Non-pigmented ciliary epithelial cell (primary cell): ENCODE measurements at places on chromosomes 11 and 22.

- no peak for DNase-seq
Measured at GRCh38 chr22:22093743-22094142, 111.2 kb upstream of the TOP3B start.

- no peak for DNase-seq
Measured at GRCh38 chr11:125946712-125947418, 1.0 kb downstream of the VSIG10L2 start.

DNA sequence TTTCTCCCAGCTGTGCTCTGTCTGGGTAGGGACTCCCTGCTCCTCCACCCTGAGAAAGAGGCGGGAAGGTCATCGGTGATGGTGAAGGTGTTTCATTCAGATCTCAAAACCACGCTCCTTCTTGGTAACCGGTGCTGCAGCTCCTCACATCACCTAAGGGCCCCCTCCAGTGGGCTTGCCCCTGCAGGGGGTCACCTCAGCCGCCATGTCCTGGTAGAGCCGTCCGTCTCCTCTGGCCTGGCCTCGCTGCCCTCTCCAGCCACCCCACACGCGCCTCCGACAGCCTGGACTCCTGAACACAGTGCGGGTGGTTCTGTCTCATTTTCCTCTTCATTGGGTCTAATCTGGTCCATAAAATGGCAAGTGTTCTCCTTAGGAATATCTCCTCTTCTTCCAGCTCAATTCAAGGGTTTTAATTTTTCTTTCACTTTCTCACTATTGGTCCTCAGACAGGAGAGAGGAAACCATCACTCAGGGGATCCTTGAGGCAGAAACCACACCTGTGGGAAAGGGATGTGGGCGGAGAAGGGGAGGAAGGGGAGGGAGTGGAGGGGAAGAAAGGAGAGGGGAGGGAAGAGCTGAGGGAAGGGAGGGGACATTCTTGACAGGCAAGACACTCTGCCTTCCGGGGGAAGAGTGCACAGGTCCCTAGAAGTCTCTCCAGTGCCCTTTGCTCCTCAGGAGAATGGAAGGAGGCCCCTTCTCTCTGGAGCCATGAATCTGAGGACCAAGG lies 1338.4 kb downstream of the TBC1D22A start:
- no peak for DNase-seq

DNA sequence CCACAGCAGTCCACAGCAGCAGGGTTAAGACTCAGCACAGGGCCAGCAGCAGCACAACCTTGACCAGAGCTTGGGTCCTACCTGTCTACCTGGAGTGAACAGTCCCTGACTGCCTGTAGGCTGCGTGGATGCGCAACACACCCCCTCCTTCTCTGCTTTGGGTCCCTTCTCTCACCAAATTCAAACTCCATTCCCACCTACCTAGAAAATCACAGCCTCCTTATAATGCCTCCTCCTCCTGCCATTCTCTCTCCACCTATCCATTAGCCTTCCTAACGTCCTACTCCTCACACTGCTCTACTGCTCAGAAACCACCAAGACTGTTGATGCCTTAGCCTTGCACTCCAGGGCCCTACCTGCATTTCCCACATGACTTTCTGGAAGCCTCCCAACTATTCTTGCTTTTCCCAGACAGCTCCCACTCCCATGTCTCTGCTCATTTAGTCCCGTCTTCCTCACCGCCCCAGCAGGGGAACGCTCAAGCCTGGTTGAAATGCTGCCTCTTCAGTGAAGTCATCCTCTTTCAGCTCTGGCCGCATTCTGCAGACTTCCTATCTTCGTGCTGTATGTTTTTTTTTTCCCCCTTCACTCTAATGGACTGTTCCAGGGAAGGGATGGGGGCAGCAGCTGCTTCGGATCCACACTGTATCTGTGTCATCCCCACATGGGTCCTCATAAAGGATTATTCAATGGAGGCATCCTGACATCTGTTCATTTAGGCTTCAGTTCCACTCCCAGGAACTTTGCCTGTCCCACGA lies 3.3 kb downstream of the IL18BP start:
- no peak for DNase-seq

GRCh38 chr11:16606784-16607674 lies 131.4 kb upstream of the C11orf58 start:
- no peak for DNase-seq

GRCh38 chr11:86034710-86035109 lies 34.2 kb downstream of the PICALM start:
- DNase-seq = no peak

- DNase-seq = no peak
Measured at GRCh38 chr22:47617186-47617585, 854.7 kb downstream of the TBC1D22A start.

DNA sequence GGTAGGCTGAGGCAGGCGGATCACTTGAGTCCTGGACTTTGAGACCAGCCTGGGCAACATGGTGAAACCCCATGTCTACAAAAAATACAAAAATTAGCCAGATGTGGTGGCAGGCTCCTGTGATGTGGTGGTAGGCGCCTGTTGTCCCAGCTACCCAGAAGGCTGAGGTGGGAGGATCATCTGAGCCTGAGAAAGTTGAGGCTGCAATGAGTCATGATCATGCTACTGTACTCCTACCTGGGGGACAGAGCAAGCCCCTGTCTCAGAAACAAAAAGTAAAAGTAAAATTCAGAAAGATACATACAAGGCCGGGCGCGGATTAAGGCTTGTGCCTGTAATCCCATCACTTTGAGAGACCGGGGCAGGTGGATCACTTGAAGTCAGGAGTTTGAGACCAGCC lies 6.3 kb downstream of the LDHAL6A start:
- DNase-seq = no peak

GRCh38 chr11:65595543-65596281 lies at the start of gene KCNK7:
Gene KCNK7 (minus strand): TSS chr11:65595800. CDS start chr11:65595772, 28 bp downstream.
- no peak for DNase-seq

GRCh38 chr22:46641811-46642266 lies 21.7 kb downstream of the GRAMD4 start:
- DNase-seq = no peak

DNA sequence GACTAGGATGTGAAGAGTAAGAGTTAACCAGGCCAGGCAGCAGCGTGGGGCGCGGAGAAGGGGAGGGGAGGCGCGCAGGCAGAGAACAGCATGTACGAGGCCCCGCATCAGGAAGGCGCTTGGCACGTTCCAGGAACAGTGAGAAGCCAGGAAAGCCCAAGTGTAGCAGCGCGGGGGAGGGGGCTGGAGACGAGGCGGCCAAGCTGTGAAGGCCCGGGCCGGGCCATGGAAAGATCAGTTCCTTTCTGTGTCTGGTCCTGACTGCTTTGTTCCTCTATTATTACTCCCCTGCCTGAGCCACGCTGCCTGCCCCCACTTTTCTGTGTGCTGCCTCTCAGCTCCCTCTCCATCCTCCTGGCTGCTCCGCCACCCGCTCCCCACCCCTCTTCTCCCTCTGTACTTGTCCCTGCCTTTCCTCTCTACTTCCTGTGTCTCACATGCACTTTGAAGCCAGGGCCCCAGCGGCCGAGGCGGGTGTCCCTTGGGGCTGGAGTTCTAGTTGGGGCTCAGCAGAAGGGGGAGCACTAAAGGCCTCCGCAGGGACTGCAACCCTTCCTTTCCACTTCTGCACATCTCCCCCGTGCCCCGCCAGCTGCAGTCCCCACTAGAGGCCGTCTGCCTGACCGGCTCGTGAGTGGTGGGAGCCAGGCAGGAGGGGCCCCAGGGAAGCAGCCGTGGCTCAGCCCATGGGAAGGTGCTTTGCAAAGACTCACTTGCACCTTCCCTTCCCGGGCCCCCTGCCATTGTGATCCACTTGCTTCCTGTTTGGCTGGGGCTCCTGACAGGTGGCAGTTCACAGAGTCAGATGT lies 63.7 kb downstream of the PRDM11 start:
- DNase-seq = no peak

- DNase-seq = peak; percentile 81
Measured at GRCh38 chr22:30044369-30044768, 35.9 kb upstream of the HORMAD2 start.

- DNase-seq = peak; percentile 4
Measured at GRCh38 chr11:6755303-6755952, 16.3 kb downstream of the OR2AG2 start.

- DNase-seq = no peak
Measured at GRCh38 chr11:46698597-46698996, 1.8 kb downstream of the ARHGAP1 start.

- no peak for DNase-seq
Measured at GRCh38 chr11:61533401-61533800, 24.9 kb downstream of the LRRC10B start.

DNA sequence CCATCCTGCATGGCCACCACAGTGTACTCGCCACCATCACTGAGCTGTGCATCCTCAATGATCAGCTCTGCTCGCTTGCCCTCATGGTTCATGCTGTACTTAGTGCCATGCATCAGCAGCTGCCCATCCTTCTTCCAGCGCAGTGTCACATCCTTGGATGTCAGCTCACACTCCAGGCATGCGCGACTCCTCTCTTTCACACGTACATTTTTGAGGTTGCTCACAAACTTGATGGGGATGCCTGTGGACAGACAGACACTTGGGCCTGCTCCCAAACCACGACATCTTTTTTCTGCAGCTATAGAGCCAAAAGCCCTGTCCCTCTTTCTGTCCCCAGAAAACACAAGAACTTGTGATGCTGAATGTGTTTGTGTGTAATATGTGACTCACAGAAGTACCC lies 10.5 kb downstream of the IGSF22 start:
- no peak for DNase-seq

DNA sequence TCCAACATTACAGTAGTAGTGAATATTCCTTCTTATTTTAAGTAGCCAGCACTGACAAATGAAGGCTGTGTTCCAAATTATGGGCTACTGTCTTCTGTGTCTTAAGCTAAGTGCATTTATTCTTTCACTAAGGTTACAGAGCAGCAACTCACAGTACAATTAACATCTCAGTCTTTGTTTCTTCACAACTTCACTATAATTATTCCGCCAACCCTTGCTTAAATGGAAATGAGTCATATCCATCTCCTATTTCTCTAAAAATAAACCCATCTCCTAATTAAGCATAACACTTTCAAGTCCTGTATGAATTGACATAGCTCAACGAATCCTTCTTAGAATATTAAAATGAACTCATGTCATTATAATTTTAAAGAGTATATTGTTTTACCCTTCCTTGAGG lies 6.7 kb downstream of the ETS1 start:
- DNase-seq = no peak

DNA sequence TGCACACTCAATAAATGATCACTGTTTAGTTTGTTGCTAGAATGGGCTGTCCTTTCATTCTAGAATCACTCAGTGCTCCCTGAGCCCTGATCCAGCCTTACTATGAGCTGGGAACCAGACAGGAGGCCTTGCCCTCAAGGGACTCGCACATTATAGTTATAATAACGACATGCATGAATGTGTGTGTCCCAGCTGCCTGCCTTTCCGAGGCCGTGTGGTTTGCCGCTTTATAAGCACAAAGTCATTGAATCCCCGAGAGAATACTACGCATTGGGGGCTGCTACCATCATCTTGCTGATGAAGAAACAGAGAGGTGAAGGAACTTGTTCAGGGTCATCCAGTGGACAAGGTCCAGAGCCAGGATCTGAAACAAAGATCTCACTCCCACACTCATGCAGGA lies 75.7 kb downstream of the NFAM1 start:
- no peak for DNase-seq

DNA sequence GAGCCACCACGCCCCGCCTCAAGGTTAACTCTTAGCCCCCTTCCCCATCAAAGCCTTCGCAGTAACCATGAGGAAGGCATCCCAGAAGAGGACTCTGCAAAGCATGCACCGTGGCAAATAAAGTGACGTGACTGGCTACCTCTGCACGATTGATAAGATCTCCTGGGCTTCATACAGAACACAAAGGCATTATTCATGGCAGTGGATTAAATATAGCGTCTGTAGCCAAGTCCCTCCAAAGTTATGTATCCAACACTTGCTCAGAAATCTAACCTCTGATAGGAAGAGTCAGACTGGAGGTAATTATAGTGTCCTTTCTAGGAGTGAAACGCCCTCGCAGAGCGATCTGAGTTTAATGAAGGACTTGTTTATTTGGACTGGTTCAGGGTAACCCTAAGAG lies 22.4 kb downstream of the CPT1A start:
- DNase-seq = no peak

DNA sequence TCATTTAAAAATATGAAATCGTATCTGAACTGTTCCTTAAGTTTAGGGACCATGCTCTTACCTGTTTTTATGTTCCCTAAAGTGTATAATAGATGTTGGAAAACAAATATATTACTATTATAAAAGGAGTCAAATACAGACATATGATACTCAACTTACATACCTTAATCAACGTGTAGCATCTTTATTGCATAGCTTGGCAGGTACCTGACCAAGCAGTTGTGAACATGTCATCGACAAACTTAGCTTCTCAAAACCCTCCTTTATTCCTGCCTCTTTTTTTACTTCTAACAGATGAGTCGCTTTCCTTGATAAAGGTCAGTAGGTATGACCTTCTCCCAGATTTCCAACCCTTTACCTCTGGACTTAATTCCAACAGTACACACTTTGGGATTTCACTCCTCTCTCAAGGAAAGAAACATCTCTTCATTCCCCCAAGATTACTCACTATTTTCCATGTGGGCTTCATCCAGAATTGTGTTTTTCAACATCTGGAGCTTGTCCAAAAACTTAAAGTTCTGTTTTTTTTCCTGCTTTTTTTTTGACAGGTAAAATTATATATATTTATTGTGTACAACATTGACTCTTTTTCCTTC lies 11.9 kb downstream of the HIPK3 start:
- no peak for DNase-seq

- DNase-seq = no peak
Measured at GRCh38 chr11:111870113-111870512, 1.3 kb downstream of the ALG9 start.

- no peak for DNase-seq
Measured at GRCh38 chr22:36367066-36367465, 20.7 kb downstream of the MYH9 start.

- peak; percentile 94 for DNase-seq
Measured at GRCh38 chr11:47004595-47005033, 68.1 kb downstream of the CSTPP1 start.

- no peak for DNase-seq
Measured at GRCh38 chr22:44639891-44640617, 62.0 kb upstream of the PRR5 start.

DNA sequence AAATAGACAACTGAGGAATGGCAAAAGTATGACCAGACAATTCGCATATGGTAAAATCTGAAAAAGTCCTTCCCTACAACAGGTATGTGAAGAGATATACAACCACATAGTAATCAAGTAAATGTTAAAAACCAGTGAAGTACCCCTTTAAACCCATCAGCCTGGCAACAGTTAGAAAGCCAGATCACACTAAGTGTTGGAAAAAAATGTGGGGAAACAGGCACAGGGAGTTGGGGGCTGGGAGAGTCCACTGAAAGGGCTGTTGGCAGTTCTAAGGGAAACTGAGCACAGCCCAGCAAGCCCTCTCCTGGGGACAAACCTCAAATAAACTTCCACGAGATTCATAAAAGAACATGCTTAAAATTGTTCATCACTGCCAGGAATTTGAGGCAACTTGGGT lies 242.1 kb downstream of the BUD13 start:
- no peak for DNase-seq

DNA sequence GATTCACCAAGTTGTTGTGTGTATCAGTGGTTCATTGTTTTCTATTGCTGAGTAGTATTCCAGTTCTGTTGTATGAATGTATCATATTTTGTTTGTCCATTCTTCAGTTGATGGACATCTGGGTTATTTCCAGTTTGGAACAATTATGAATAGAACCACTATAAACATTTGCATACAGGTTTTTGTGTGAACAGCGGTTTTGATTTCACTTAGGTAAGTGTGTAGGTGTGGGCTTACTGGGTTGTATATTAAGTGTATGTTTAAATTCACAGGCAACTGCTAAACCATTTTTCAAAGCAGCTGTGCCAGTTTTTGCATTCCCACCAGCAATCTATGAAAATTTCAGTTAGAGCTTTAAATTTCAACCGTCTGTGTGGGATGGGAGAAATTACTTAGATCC lies 217.8 kb downstream of the NELL1 start:
- no peak for DNase-seq

- no peak for DNase-seq
Measured at GRCh38 chr11:8828046-8828445, 82.9 kb upstream of the AKIP1 start.
